Activated CD4-positive, alpha-beta T cell treated with anti-CD3 and anti-CD28 coated beads for 4 hours (primary cell): ENCODE measurements at places on chromosomes 3 and 15.

- no peak for DNase-seq
Observed at GRCh38 chr3:176208283-176208682, 989.0 kb downstream of the TBL1XR1 start.

GRCh38 chr3:128426128-128426921 lies 40.4 kb downstream of the DNAJB8 start:
- DNase-seq: peak; percentile 44

DNA sequence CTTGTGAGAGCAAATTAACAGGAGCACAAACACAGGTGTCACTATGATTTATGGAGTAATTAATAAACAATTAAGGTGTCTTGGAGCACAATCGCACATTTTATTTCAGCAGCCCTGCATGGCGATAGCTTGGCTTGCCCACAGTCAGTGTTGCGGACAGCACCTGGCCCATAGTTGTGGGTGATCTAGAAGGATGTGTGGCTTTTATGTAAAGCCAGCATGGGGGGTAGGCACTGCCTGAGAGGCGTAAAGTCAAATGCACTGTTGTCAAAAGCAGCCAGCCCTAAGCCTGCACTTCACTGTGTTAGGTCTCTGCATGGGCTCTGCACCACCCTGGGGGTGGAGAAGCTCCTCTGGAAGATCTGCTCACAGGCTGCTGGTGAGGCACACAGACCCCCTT lies 177.4 kb upstream of the PPP2R3A start:
- DNase-seq: no peak

- DNase-seq: no peak
Observed at GRCh38 chr15:96869122-96869521, 538.6 kb downstream of the NR2F2 start.

DNA sequence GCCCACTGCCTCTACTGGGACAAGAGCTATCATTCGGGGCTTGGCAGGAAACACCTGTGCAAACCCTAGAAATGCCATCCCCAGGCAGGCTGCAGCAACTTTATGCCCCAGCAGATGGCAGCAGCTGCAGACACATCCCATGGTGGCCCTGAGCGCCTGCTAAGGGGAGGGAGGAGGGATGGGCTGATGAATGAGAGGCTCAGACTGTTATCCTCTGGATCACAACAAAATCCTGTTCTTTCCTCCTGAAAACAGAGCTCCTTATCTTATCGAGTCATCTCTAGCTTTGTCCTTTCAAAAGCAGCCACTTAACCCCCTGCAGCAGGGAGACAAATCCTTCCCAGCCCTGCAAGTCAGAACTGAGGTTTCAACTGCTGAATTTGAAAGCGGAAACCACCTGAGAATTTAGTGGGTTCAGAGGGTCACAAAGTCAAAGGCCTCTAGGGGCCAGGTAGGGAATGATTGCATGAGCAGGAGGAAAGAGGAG lies 90.6 kb upstream of the PROK2 start:
- peak; percentile 72 for DNase-seq

DNA sequence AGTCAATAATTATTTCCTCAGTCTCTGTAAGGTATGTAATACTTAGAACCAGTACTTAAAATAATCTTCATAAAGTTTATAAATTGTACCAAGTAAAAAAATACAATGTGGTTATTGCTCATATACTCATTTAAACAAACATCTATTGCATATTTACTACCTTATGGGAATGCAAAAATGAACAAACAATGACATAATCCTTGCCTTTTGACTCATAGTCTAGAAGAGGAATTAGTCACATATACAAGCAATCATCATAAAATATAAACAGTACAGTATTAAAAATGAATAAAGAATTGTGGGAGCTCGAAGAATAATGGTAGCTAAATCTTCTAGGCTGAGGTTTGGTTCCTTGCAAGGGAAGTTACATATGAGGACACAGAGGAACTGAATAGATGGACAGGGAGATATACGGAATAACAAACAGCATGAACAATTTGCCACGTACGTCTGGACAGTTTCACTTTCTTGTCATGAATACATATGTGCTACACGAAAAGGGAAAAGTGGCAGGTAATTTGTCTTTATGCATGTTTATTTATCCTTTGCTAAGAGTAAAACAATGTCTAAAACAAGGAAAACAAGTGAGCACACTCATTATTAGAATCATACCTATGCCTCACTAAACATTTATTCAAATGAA lies 17.2 kb downstream of the IMPG2 start:
- no peak for DNase-seq

DNA sequence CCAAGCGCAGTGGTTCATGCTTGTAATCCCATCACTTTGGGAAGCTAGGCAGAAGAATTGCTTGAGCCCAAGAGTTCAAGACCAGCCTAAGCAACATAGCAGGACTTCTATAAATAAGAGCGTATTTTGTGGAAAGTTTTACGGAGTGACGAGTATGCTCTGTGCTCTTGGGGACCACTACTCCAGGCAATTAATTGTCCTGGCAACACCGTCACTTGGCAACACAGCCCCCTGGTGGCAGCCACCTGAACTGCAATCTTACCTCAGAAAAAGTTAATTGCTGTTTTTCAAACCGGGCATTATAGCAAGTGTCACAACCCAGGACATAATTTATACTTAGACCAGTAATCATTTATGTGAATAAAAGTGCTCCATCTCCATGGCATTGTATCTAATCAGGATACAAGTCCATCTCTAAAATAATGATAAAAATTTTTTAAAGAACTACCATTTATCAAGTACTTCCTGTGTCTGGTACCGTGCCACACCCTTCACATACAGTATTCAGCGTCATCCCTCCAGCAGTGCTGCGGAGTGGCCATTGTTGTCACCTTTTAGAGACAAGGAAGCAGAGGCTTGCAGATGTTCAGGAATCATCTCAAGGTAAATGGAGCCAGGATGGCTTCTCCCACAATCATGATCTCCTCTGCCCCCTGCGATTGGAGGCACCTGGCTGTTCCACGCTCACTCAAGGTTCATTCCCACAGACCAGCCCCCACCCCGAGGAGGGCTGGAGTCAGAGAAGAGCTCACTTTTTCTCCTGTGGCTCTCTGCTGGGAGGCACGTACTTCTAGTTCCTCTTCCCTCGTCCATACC lies 34.5 kb downstream of the PLA2G4D start:
- DNase-seq: peak; percentile 52

GRCh38 chr3:42831321-42831713 lies 22.1 kb downstream of the ACKR2 start:
- DNase-seq: peak; percentile 74

DNA sequence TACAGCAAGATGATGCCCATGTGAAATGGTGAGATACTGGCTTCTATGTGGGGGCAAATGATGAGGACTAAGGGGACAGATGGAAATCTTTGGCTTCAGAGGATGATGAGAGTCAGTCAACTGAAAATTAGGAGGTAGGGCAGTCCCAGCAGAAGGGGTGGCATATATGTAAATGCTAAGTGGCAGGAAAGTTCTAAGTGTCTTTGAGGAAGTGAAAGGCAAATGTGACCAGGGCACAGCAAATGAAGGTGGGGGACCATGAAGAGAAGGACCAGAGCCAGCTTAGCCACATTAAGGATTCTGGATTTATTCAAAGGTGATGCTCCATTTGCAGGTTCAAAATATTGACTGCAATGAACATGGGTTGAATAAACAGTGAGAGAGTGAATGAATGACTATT lies 29.2 kb upstream of the LIMD1 start:
- DNase-seq: no peak

DNA sequence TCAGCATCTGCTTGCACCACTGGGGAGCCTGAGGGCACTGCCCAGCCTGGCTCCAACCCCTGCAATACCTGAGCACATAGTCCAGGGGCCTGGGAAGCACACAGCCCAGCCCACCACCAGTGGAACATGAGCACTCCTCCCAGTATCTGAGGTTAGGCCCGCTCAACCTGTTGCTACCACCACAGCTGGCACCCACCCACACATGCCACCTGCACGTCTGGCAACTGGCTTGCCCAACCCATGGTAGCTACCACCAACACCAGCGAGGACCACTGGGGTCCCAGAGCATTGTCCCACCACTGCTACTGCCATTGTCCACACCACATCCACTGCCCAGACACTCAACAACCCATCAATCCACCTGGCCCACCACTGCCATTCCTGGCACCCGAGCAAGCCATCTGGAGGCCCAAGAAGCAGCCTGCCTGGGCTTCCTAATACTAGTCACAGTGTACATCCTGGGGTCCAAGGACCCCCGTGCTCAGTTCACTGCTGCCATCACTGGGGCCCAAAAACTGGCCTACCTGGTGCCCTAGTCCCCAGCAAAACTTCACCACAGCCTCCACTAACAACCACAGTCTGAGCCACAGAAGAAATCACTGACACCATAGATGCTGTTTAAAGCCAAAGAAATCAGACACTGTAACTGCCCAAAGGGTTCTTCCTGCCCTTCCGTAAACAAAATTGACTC lies 62.1 kb upstream of the TBC1D23 start:
- DNase-seq: no peak

DNA sequence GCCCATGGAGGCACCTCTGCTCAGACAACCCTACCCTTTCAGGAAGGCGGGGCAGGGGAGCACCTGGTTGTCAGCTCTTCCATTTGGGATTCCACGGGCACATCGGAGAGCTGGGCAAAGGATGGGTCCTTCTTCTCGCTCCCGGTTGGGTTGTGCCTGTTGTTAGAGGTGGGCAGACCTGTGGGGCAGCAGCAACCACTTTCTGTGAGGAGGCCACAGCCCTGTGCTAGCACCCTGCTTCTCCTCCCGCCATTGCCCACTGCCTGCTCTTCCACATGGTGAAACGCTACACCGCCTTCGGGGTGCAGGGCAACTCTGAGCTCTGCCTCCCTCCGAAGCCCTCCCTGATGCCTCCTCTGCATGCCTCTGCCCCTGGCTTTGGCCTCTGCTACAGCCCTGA lies 7.0 kb upstream of the HHATL start:
- no peak for DNase-seq

- no peak for DNase-seq
Observed at GRCh38 chr3:194817592-194817930, 131.9 kb downstream of the FAM43A start.

GRCh38 chr3:41693799-41694198 lies 268.1 kb downstream of the ULK4 start:
- no peak for DNase-seq

- DNase-seq: no peak
Observed at GRCh38 chr3:56219894-56220805, 248.1 kb downstream of the ERC2 start.

DNA sequence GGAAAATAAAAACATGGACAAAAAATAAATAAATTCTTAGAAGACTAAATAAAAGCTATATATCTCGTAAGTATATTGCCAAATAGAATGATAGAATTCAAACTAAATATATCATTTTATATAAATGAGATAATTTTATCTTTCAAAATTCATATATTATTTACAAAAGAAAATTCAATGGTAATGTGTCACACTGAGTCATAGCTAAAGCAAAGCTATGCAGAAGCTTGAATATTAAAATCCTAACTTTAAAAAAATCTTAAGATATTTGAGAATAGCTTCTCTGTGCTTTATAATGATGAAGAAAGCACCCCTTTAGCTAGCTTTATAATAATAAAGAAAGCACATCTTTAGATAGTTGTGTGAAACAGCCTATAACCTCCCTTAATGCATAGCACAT lies 1010.8 kb downstream of the OTOL1 start:
- no peak for DNase-seq

- DNase-seq: no peak
Observed at GRCh38 chr3:31876331-31876730, 104.7 kb downstream of the OSBPL10 start.

GRCh38 chr3:150611666-150612065 lies 8.5 kb downstream of the SELENOT start:
- no peak for DNase-seq

- DNase-seq: no peak
Observed at GRCh38 chr3:172321035-172321434, 127.2 kb downstream of the GHSR start.

- DNase-seq: no peak
Observed at GRCh38 chr15:63312286-63312685, 34.9 kb downstream of the APH1B start.

GRCh38 chr15:88391700-88392099 lies 75.5 kb downstream of the MRPL46 start:
- no peak for DNase-seq

- DNase-seq: no peak
Observed at GRCh38 chr3:111741181-111741580, 117.9 kb upstream of the PHLDB2 start.

DNA sequence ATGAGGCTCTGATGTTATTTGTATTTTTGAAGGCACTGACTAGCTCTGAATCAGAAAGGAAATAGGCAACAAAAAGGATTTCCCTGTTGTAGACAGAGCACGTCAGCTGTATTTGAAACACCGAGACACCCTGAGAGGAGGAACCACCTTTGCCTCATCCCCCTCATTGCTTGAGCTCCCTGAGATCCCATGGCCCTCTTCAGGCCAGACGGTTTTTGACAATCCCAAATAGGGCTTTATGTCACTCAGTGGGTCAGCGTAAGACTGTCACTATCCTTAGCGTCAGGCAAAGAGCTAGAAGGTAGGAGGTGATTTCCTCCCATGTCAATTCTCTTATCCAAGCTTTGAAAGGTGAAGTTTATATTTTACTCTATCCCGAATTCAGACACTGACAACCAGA lies 254.3 kb downstream of the ZNF621 start:
- no peak for DNase-seq

DNA sequence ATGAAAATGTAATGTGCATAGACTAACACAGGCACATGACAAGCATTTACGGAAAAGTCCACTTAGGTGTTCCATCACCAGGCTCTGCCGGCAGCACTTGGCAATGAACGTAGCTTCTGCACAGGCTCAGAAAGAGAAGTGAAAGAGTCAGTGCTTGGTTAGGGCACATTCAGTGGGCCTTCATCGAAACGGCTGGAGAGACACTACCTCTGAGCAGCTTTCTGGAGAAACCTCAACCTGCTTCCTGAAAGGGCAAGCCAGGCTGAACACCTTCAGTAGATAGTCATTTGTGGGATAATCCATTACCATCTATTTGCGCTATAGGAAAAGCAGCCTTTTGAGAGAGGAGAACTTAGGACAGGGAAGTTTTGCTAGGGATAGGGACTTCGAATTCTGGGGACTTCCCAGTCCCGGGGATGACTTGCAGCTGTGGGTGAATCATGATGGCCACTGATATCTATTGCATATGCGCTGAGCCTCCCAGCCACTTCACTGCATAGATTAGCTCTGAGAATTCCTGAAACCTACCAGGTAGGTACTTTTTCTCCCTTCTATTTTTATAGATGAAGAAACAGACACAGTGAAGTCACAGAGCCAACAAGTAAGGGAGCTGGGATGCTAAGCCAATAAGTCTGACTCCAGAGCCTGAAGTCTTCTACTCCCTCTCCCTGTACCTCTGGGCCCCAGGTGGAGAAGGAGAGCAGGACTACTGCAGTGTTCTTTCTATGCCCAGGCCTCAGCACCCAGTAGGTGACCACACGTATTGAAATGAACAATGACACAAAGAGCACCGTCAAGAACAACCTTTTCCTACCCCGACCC lies 4.2 kb upstream of the SH2D7 start:
- no peak for DNase-seq

- DNase-seq: no peak
Observed at GRCh38 chr15:101346928-101347327, 51.9 kb upstream of the SNRPA1 start.

GRCh38 chr3:164007765-164008164 lies 1070.5 kb downstream of the SI start:
- no peak for DNase-seq

- DNase-seq: no peak
Observed at GRCh38 chr3:128195802-128196201, 42.5 kb downstream of the EEFSEC start.
